MCF 10A (cell line): ENCODE measurements at places on chromosomes 1 and 21. TPM values are rescaled to one million over a fixed set of nuclear protein-coding genes. Genes with fewer than 3 reads are reported as not detected.

- no peak for DNase-seq
These were observed 20.2 kb upstream of the SH2D2A start for GRCh38 chr1:156836892-156837291.

- no peak for DNase-seq
These were observed 114.5 kb upstream of the PLPPR5 start for GRCh38 chr1:99119188-99119587.

PADI2 gene
- 0.16 and 0.20 TPM in 2 replicates for total RNA-seq

TSPAN2 gene
- total RNA-seq: 0.42 TPM in 1 of 2 replicates, not detected in the other

NUF2 gene
- 14.7 and 23.8 TPM in 2 replicates for total RNA-seq

LCE3E gene
- total RNA-seq: not detected in 2 replicates

PTPRC gene
- not detected in 2 replicates for total RNA-seq
